ENCODE measurements at places on chromosomes 4 and X.

GRCh38 chrX:152038804-152039203 lies 64.3 kb upstream of the GABRE start:
- DNase-seq = no peak

GRCh38 chr4:130296448-130296847 lies 1200.5 kb downstream of the C4orf33 start:
- DNase-seq = no peak

- peak; percentile 37 for DNase-seq
Measured at GRCh38 chrX:156002507-156002906, 5.0 kb downstream of the IL9R start.

DNA sequence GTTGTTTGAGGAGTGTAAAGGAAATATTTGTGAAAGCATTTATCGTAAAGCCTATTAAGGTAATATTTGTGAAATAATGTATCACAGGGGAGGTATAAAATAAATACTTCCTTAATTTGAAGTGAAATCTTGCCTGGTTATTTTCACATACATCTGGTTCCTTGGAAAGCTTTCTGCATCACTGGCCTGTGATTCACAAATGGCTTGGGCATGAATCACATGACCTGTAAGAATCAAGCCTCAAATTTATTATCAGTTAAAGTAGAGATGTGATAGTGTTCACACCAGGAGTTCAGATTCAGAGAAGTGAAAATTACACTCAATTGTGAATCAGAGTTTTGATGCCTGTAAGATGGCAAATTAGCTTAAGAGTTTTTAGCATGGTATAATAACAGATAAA lies 1911.4 kb downstream of the STIM2 start:
- DNase-seq = peak; percentile 85

Data from EL (cell line).